ENCODE measurements at places on chromosomes 6 and 20.

GRCh38 chr6:44084231-44085014 is 42.8 kb downstream of the MRPL14 start:
- no peak for DNase-seq

DNA sequence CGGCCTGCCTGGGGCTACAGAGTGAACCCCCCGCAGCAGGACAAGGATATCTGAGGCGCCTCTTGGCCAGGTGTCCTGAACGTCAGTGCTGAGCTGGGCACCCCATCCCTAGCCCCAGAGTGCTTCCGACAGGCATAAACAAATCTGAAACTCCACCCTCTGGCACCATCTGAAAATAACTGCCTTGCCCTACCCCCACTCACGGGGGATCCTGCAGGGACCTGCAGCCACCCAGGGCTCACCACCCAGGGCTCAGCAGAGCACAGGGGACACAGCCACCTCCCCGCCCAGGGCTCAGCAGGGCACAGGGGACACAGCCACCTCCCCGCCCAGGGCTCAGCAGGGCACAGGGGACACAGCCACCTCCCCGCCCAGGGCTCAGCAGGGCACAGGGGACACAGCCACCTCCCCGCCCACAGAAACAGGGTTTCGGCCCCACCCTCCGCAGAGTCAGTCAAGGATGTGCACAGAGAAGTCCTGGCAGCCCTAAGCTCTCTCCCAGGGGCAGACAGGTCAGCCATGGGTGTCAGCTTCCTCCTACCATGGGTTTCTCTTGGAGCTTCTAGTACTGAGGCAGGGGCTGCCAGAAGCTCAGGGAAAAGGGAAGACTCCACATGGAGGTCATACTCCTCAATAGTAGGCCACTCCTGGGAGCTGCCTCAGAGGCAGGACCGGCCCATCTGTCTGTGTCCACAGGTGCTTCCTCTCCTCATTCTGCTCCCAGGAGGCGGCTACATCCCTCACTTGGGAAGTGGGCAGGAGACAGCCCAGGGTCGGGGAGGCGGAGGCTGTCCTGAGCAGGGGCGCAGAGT is 4.6 kb downstream of the UCKL1 start:
- no peak for DNase-seq

GRCh38 chr6:2110504-2110903 is 134.9 kb downstream of the GMDS start:
- DNase-seq = no peak

- DNase-seq = no peak
Measured at GRCh38 chr20:13745784-13746183, 38.9 kb downstream of the ESF1 start.

- DNase-seq = no peak
Measured at GRCh38 chr6:100664274-100665040, 199.7 kb upstream of the SIM1 start.

Data from breast epithelium (tissue), 4 donors.